NCI-H2029 (cell line): ENCODE measurements at places on chromosomes 5 and 9.

- DNase-seq = no peak
These were observed 6.0 kb downstream of the ISL1 start for GRCh38 chr5:51389288-51389576.

GRCh38 chr5:100407053-100407452 is 128.1 kb upstream of the FAM174A start:
- no peak for DNase-seq

DNA sequence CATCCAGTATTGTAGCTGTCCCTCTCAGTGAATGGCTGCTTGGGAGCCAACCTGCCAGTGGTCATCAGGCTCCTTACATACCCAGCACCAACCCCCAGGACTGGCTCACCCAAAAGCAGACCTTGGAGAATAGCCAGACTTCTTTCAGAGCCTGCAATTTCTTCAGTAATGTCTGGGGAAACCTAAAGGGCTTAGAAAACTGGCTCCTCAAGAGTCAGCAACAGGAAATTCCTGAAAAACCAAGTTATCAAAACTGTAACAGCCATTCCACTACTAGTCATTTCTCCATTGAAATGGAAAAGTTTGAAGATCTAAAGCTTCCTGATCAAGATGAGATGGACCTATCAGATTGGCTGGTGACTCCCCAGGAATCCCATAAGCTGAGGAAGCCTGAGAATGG is 12.3 kb upstream of the STING1 start:
- no peak for DNase-seq

DNA sequence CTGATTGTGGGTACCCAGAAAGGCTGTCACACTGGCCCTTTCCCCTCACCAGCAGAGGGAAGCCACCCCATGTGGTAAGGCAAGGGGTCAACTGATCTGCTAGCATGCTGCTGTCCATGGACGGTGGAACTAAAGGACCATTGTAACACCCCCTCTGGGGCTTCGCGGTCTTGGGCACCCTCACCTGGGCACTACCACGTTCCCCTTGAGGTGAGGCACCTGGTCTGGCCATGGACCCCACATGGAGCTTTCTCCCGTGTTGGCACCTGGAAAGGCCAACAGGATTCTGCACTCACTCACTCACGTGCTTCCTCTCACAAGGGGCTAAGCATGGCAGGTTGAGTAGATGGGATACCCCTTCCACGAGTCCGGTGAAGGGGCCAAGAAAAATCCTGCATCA is 72.0 kb upstream of the RFX3 start:
- no peak for DNase-seq

- DNase-seq = no peak
These were observed 3.7 kb downstream of the PRDM6 start for GRCh38 chr5:123092696-123093095.

- no peak for DNase-seq
These were observed 32.1 kb downstream of the VAV2 start for GRCh38 chr9:133959966-133960567.

GRCh38 chr9:129777769-129778130 is 24.9 kb upstream of the PTGES start:
- DNase-seq = no peak

DNA sequence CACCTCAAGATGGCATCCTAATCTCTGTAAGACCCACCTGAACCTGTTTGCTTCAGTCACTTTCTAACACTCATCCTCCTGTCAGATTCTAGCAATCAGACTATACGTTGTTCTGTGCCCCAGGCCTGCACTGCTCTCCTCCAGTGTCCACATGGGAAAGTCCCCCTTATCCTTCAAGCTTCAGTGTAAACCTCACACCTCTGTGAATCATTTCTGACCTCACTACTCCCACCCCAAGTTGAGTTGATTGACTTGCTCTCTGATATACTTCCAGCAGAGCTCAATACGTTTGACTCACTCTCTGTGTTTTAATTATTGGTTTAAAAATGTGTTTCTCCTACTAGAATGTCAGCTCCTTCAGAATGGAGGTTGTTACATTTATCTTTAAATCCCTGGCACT is 240.2 kb downstream of the FBXL17 start:
- no peak for DNase-seq

- DNase-seq = no peak
These were observed 1.5 kb downstream of the ARHGAP26 start for GRCh38 chr5:142771666-142772065.

- no peak for DNase-seq
These were observed 95.4 kb upstream of the MINAR2 start for GRCh38 chr5:129652349-129653056.

DNA sequence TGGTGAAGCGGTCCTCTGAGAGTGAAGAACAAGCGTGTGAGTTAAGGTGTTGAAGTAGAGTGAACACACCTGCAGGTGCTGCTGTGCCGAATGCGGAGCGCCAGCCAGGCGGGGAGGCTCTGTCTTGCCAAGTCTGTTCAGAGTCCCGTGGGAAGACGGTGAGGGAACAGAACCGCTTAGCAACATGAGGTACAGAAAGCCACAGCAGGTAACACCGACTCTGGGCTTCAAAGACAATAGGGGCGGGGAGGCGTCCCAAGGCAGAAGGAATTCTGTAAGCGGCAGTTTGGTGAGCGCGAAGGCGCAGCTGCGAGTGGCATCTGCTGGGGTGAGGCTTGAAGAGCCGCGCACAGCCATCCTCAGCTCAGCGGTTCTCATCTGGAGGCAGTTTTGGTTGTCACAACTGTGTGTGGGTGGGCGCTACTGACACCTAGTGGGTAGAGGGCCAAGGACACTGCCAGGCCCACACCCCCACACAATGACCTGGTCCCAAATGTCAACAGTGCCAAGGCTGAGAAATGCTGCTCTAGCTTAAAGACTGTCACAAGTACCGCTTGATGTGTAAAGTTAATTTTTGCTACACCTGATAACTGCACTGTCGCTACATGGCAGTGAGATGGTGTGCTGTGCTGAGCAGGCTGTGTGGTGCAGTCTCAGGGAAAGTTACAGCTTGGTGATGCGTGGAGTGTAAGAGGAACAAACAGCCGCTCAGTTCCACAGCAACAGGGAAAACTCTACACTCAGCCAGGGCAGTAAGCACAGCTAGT is 67.4 kb upstream of the TBC1D9B start:
- peak; percentile 49 for DNase-seq

GRCh38 chr9:131319486-131319885 is 30.0 kb downstream of the PLPP7 start:
- DNase-seq = no peak

DNA sequence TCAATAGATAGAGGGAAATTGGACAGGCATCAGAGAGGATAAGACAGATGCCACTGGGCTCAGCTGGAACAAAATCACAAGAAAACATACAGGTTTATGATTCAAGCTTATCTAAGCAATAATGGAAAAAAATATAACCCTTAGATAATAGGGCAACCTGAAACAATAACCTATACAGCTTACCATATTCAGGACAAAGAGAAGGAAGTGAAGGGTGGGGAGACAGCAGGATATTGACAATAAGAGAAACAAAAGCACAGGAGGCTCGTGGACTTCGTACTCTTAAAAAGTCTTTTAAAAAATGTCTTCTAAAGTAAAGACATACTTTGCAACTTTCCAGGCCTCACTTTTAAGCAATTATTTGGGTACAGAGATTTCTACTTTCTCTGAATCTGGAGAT is 225.3 kb downstream of the NTRK2 start:
- no peak for DNase-seq

DNA sequence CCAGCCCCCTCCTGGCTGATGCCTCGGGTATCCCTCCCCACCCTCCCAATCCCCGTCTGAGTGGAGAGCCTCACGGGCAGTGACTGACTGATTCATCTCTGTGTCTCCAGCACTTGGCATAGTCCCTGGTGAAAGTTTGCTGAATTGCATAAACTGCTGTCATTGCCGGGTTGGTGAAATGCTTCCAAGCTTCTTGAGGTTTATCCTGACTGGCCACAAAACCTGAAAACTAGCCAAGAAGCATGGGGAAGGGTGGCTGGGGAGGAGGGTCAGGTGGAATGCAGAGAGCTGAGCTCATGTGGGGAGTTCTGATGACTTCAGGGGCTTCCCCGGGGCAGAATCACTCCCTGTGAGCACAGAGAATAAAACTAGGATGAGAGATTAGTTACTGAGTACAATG is 56.9 kb upstream of the GGTA1 start:
- no peak for DNase-seq

GRCh38 chr9:118640836-118641560 is 728.2 kb downstream of the BRINP1 start:
- no peak for DNase-seq

DNA sequence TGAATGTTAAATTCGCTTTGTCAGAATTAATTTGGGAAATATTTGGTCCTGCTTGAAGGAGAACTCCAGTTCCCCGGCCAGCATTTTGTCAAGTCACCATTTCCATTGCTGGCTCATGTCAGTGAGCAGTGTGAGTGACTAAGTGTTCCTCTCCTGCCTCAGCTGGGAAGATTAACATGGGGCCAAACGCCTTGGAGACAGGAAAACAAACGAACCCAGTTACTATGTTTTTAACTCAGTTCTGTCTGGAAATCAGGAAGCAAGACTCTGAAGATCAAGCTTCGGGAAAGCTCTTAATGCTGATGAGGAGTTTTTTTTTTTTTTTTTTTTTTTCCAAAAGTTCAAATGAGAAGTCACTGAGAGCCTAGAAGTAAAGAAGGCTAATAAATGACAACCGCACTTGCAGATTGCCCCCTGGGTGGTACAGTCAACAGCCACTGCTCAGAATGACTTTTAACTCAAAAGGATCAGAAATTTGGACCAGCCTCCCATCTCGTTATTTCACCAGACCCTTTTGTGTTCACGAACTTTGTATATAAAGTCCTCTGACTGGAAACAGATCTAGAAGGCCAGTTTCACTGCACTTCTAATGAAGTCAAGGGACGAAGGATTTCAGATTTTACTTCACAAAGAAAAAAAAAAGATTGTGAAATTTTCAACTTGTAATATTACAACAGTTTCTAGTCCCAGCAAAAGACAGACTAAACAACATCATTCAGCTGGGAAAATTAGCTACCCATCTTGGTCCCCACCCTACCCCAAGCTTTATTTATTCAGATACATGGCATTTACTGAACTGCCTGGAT is 121.3 kb downstream of the LHFPL2 start:
- DNase-seq = no peak

- no peak for DNase-seq
These were observed 17.2 kb downstream of the OR2S2 start for GRCh38 chr9:35940458-35941407.

GRCh38 chr9:75488719-75489110 is 400.4 kb downstream of the OSTF1 start:
- no peak for DNase-seq

GRCh38 chr9:125442452-125442851 is 180.8 kb downstream of the GAPVD1 start:
- DNase-seq = no peak

DNA sequence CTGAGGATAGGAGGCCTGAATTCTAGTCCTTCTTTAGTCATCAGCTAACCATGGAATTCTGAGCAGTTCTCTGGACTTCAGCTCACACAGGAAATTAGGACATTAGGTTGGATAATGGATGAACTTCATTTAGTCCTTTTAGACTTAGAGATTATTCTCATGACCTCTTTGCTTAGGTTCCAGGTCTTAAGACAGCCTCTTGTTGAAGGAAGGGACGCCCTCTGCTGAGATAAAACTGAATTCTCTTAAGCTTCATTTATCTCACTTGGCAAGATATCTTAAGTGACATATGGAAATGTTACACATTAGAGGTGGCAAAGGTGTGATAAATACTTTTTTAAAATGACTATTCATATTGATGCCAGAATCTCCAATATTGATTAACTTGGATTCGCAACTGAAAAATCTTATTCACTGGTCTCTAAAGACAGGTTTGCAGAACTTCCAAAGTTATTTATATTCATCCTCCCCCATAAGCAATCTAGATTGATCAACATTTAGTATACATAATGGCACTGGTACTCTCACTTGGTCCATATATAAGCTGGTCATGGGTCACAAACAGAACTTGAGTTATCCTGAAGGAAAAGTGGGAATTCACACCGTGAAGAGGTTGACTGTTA is 16.9 kb upstream of the ZNF366 start:
- peak; percentile 15 for DNase-seq
